NCI-H1092 (cell line): ENCODE measurements at places on chromosomes 3 and 15.

GRCh38 chr15:28260722-28261121 lies 61.3 kb downstream of the HERC2 start:
- no peak for DNase-seq

GRCh38 chr3:122926322-122926721 lies 101.2 kb downstream of the SEMA5B start:
- DNase-seq: no peak

GRCh38 chr3:46212101-46212500 lies 4.0 kb upstream of the CCR1 start:
- DNase-seq: no peak

GRCh38 chr3:141243271-141243707 lies 11.7 kb downstream of the PXYLP1 start:
- DNase-seq: no peak

- DNase-seq: no peak
These were observed 6.7 kb upstream of the NCEH1 start for GRCh38 chr3:172717493-172718088.

GRCh38 chr3:16936676-16937230 lies 52.0 kb downstream of the PLCL2 start:
- no peak for DNase-seq
